ENCODE measurements at places on chromosomes 12 and 14.

DNA sequence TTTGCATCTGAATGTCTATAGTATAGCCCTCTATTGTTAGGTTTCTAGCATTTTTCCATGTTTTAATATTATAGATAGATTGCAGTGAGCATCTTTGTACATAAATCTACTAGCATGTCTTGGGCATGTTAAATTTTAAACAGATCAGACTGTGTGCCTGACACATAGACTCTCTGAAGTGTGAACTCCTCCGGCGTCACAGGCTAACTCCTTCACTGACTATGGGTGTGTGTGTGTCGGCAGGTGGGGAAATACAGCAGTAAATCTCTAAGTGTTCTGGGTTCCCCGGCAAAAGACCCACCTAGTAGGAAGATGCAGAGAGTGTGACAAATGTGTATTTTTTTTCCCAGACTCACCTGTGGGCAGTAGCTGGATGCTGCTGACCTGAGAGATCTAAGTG, 2.3 kb downstream of the VWF start:
- no peak for DNase-seq

- DNase-seq = no peak
Measured at GRCh38 chr14:21556378-21557083, 23.3 kb downstream of the OR10G3 start.

DNA sequence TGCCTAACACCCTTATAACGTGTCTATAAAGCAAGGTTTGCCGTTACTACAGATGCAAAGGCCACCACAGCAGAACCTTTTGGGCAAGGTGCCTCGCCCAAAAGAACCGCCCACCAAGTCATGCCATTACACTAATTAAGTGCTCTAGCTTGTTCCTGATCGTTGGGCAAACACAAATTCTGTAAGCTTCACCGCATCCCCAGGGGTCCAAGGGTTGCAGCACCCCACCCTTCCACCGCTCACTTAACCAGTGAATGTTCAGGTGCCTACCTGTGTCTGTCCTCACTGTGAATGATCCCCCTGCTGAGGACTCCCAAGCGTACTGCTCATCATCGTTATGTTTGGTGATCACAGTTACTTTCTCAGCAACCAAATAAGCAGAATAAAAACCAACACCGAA, 1.4 kb downstream of the HSP90AA1 start:
- no peak for DNase-seq

- peak; percentile 20 for DNase-seq
Measured at GRCh38 chr14:76514213-76514998, 138.5 kb downstream of the ESRRB start.

DNA sequence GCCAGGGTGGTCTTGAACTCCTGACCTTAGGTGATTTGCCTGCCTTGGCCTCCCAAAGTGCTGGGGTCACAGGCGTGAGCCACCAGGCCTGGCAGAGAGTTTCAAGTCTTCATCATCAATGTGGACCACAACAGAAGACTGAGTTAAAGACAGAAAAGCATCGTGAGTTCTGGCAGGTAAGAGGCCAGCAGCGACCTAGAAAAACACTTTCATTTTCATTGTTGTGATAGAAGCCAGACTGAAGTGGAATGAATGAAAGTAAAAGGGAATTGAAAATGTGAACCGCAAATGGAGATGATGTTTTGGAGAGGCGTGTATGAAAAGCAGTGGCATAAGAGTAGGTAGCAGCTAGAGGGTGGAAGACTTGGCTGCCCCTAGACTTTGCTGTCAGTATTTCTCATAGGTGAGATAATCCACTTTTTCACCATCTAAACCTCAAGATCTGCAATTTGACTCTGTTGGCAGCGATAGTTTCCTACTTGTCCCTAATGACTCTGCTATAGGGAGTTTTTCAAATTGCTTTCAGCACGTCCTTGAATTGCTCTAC, 47.1 kb upstream of the PLEKHA5 start:
- DNase-seq = no peak

DNA sequence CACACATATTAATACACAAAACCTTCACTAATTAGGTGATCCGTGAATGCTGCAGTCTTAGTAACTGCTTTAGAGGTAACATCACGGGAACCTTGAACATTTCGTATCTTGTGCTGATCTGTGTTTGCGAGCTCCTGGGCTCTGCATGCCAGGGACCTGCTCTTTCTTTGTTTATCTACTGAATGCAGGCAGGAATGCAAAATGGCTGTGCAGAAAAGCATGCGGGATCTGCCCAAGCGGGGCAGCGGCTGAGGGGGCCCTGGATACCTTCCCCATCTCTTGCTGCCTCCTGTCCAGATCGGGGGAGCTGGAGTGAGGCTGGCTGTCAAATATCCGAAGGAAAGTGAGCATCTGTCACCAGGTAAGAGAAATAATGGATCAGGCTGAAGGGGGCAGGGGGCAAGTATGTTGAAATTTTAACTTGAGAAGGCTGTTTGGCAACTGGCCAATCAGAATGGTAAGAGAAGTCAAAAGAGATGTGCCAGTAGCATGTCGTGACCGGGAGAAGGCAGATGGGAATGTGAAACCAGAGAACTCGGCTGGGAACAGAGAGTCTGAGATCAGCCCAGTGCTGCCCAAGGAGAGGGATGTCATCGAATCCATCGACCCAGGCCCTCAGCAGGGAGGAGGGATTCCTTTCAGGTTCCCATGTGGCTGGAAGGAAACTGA, 191.4 kb downstream of the TTC7B start:
- no peak for DNase-seq

Measured in activated CD4-positive, alpha-beta T cell treated with anti-CD3 and anti-CD28 coated beads for 36 hours (primary cell).